MCF 10A (cell line): ENCODE measurements at places on chromosomes 4 and X. TPM values are rescaled to one million over a fixed set of nuclear protein-coding genes. Genes with fewer than 3 reads are reported as not detected.

TCP11X1 gene
- total RNA-seq: not detected in 2 replicates

NEUROG2 gene
- total RNA-seq: not detected in 2 replicates

PDE6B gene
- total RNA-seq: not detected in 2 replicates

CDKL2 gene
- 0.39 and 0.42 TPM in 2 replicates for total RNA-seq

PFKFB1 gene
- total RNA-seq: 0.27 and 0.37 TPM in 2 replicates

TLR10 gene
- not detected in 2 replicates for total RNA-seq

ODAPH gene
- not detected in 2 replicates for total RNA-seq

DGAT2L6 gene
- not detected in 2 replicates for total RNA-seq

SH3TC1 gene
- 20.4 and 28.8 TPM in 2 replicates for total RNA-seq

ANAPC10 gene
- 32.2 and 38.9 TPM in 2 replicates for total RNA-seq

ADRA2C gene
- 0.28 and 0.32 TPM in 2 replicates for total RNA-seq

QRFPR gene
- 6.5 and 8.4 TPM in 2 replicates for total RNA-seq

RNF128 gene
- total RNA-seq: 0.09 and 0.17 TPM in 2 replicates

KIF4A gene
- total RNA-seq: 13.6 and 19.0 TPM in 2 replicates

SORBS2 gene
- 19.3 and 29.1 TPM in 2 replicates for total RNA-seq
